ENCODE measurements at places on chromosomes 5 and 9. TPM values are rescaled to one million over a fixed set of nuclear protein-coding genes. Genes with fewer than 3 reads are reported as not detected.

DNA sequence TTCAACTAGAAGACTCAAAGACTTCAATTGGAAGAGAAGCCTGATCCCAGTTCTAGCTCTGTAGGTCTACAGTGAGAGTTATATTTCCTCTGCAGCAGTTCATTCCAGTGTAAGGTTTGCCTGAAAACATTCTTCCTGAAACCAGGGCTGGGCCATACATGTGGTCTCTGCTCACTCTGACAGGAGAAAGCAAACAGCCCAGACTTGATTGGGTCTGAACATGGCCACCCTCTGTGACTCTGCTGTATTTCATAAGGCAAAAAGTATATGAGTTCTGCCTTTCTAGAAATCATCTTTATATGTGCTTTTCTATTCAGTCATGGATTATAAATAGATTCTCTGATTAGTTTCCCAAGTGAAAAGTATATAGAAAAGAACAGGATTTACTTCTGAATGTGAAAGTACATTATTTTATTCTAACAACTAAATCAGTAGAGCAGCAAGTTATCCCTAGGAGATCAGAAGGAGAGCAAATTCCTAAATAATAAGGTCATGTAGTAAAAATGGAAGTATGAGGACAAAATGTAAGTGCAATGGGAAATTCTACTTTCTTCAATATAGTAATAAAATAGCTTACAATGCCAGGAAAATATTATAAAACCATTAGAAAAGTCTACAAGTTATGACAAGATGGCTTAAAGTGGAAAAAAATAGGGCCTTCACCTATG, 144.3 kb downstream of the EFNA5 start:
- no peaks in the 10 kb centered on the region for H3K27me3 ChIP-seq
- no peaks in the 10 kb centered on the region for H3K36me3 ChIP-seq
- no peaks in the 10 kb centered on the region for H3K4me1 ChIP-seq
- H3K4me3 ChIP-seq = no peak overlapping the region

DNA sequence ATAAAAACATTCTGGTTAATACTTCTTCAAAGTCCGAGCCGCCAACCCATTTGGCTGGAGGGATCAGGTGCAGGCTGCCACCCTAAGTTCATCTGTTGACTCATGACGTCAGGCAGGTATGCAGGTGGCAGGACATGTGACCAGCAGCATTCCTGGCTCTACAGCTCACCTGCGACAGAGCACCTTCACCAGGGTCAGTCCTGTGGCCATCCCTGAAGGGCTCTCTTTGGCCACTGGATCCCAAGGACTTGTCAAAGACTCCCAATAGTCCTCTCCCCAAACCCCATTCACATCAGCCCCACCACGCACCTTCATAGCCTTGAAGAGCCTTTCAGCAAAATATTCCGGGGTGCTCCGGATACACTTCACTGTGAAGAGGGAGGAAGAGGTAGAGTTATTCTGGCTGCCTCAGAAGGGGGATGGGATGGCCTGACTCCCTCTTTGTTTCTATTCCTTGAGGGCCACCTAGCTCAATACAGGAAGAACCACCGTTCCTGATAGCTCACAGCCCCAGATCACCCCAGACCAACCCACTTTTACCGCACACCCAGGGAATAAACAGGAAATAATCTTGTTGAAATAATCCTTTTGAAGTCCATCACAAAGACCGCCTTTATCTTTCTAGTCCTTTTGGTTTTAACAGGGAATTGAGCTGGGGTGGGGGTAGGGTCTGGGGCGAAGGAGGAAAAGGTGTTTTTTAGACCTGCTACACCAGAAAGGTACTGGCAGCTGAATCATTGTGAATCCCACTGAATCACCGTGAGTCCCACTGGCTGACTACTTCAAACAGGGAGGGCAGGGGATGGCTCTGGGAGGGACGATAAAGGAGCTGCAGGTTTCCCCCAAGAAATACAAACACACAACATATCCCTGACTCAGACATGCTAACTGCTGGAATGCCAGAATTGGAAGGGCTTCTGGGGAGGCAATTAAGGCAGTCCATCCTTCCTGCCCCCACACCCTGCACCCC, 26.4 kb downstream of the ANXA6 start:
- no peaks in the 10 kb centered on the region for H3K27me3 ChIP-seq
- H3K36me3 ChIP-seq = peaks cover 97% of the 10 kb centered on the region
- peak overlapping the region; percentile 65 for H3K27ac ChIP-seq
- peaks cover 91% of the 10 kb centered on the region for H3K4me1 ChIP-seq

GRCh38 chr9:135376511-135377265, 102.9 kb upstream of the PPP1R26 start:
- H3K4me1 ChIP-seq = no peaks in the 10 kb centered on the region
- DNase-seq = no peak
- H3K36me3 ChIP-seq = no peaks in the 10 kb centered on the region
- no peak overlapping the region for H3K4me3 ChIP-seq
- H3K27ac ChIP-seq = no peak overlapping the region

DNA sequence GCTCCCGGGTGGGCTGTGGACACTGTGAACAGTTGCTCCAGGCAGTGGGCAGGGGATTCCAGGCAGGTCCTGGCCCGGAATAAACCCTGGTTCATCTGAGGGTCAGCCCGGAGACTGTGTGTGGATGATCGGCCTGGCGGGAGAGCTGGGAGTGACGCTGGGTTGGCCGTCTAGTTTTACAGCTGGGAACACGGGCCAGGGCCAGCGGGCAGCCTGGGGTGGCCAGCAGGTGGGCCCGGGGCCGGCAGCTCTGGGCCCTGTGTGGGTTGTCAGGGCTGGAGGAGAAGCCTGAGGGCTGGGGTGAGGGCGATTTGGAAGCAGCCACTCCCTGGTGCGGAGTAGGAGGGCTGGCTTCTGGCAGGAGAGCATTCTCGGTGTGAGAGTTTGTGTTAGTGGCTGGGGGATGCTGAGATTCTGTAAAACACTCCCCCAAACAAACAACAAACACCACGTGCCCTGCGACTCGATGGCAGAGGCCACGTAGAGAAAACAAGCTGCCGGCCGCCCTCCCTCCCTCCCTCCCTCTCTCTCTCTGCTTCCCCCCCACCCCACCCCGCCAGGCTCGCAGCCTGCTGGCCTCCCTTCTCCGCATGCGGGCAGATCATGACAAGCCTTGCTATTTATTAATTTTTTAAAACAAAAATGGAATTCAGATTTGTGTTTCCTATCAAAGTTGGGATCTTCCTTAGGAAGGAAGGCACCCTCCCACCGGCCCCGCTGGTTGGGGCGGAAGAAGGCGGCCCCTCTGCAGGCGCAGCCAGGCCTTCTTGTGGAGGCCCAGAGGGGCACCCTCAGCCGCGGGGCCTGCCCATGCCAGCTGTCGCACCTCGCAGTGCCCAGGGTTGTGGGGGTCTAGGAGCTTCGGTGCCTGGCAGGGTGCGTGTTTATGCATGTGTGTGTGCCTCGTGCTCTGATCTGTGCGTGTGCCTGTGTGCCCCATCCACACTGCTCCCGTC, 49.5 kb downstream of the RXRA start:
- no peak for DNase-seq
- H3K36me3 ChIP-seq = no peaks in the 10 kb centered on the region
- no peaks in the 10 kb centered on the region for H3K27me3 ChIP-seq
- peaks cover 11% of the 10 kb centered on the region for H3K4me1 ChIP-seq
- no peak overlapping the region for H3K27ac ChIP-seq

GRCh38 chr5:56692359-56693219, 122.8 kb upstream of the MAP3K1 start:
- peak overlapping the region; percentile 52 for H3K4me3 ChIP-seq
- no peak for DNase-seq
- peak overlapping the region; percentile 64 for H3K27ac ChIP-seq
- H3K27me3 ChIP-seq = no peaks in the 10 kb centered on the region

- H3K27me3 ChIP-seq = peaks cover 2% of the 10 kb centered on the region
- DNase-seq = no peak
- H3K4me1 ChIP-seq = peaks cover 2% of the 10 kb centered on the region
- H3K36me3 ChIP-seq = no peaks in the 10 kb centered on the region
Measured at GRCh38 chr5:108634617-108635288, 112.9 kb upstream of the FER start.

DNA sequence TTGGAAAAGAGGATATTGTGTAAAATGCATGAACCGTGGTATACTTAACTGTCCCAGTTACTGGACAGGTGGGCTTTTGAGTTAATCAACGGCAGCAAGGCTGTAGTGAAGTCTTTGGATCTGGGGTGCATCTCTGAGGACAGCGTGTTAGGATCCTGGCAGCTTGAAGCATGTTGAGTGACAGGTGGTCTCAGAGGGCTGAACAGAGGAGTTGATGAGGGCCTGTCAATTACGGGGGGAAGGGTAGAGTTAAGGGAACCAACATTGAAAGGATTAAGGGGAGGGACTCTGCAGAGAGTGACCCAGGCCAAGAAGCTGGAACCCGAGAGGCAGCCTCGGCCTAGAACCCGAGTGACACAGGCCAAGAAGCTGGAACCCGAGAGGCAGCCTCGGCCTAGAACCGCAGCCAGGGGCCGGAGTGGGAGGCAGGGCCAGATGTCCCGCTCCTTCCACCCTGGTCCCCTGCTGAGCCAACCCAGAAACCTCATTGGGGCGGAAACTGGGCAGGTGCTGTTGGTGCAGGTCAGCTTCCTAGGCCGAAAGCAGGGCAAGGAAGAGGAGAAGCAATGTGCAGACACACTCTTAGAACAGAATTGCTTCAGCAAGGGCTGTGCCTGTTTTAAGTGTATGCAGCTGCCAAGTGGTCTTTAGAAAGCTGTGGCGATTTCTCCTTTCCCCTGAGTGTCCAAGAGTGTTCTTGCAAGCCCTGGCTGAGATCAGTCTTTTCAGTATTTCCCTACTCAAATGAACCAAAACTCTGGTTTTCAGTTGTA, 62.0 kb downstream of the ANKRD33B start:
- H3K4me3 ChIP-seq = peak overlapping the region; percentile 13
- peak overlapping the region; percentile 35 for H3K27ac ChIP-seq
- DNase-seq = no peak
- peaks cover 62% of the 10 kb centered on the region for H3K36me3 ChIP-seq

LTC4S gene
- total RNA-seq = 2.7 TPM

- H3K36me3 ChIP-seq = no peaks in the 10 kb centered on the region
- no peak overlapping the region for H3K27ac ChIP-seq
- DNase-seq = no peak
Measured at GRCh38 chr5:74948031-74948546, 81.9 kb upstream of the FAM169A start.

Data from activated B cell treated with CpG ODN at 0.5 μM for 24 hours (primary cell).